ENCODE measurements at places on chromosomes 1 and 21.

DNA sequence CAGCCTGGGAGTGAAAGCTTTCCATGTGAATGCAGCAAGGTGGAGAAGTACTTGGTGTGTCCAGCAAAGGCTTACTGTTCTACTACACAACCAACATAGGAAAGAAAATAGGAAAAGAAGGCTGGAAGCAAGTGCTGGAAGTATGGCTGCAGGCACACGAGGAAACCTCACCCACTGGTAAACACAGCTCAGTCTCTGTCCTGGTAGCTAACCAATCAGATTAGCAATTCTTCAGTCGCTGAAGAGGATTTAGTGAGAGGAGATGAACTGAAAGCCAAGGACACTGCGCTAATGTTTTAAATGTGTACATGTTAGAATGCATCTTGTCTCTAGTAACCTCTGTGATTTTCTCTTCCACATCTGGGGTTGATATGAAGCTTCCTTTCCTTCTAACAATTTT, 36.2 kb upstream of the CACHD1 start:
- DNase-seq, result no peak

DNA sequence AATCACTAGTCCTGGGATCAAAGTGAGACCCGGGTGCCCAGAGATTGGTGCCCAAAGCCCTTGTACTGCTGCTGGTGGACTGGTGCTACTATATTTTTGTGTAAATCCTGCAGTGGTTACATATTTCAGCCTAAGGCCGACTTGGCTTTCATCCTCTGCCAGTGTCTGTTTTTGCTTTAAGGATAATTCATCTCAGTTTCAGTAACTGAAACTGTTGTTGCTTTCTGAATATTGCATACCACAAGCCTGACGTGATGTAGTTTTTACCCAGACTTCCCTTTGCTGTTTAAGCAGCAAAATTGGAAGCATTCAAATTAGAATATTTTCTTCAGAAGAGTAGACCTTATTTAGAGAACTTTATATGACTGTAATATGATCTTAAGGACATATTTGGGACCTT, 341.8 kb downstream of the RYR2 start:
- no peak for DNase-seq

DNA sequence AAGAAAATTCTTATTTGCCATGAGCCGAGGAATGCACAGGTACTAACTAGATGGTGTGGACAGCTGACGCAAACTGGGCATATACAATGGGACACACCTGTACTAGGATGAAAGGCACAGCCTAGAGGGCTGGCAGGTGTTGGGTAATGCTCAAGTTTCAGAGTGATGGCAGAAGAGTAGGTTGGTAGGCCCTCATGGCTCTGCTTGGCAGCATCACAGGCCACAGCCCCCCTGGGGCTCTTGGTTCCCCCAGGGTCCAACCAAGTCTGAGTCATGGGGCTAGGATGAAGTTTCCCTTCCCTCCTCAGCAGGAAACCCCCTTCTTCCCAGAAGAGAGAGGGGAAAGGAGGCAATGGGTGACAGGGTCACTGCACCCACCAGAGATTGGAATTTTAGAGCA, 35.2 kb downstream of the SPEN start:
- DNase-seq, result no peak

DNA sequence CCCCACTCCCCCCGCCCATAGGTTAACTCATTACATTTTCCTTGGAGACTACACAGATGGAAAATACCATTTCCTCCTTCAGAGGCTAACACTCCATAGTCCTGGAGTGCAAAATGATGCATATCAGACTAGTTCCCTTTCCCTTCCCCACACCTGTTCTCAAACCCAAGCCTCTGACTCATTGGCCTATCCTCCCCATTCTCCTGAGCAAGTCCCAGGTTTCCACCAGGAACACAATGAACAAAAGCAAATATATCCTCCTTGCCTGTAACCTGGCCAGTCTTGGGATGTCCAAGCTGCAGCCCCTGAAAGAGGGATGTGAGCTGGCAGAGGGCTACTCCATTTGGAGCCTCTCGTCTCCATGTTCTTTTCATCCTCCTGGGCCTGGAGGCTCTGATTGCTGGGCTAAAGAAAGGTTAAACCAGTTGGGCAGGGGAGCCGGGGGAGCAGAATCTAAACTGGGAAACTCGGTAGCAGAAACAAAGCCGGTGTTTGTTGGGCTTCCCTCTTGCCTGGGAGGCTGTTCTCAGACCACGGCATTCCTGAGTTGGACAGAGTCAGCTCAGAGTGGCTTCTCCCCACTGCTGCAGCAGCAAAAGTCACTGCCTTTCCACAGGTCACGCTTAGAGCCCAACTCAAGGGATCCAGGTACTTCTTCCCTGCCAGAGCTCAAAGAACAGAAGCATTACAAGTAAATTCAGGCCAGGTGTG, 13.9 kb downstream of the SSR2 start:
- DNase-seq, result no peak

DNA sequence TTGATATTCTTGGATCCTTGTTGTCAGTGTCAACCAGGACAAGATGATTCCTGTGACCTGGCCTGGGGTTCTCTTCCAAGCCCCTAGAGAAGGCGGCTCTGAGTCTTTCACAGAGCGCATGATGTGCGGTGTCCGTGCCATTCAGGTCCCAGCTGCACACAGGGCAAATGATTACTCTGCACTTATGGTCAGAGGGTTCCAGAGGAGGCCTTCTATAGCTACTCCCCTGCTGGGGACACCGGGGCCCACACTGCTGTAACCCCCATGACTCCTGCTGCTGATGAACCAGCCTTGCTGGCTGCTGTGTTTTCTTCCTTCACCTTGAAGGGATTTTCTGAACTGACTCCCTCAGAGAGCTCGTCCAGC, 1.5 kb downstream of the PTGFRN start:
- DNase-seq, result no peak

DNA sequence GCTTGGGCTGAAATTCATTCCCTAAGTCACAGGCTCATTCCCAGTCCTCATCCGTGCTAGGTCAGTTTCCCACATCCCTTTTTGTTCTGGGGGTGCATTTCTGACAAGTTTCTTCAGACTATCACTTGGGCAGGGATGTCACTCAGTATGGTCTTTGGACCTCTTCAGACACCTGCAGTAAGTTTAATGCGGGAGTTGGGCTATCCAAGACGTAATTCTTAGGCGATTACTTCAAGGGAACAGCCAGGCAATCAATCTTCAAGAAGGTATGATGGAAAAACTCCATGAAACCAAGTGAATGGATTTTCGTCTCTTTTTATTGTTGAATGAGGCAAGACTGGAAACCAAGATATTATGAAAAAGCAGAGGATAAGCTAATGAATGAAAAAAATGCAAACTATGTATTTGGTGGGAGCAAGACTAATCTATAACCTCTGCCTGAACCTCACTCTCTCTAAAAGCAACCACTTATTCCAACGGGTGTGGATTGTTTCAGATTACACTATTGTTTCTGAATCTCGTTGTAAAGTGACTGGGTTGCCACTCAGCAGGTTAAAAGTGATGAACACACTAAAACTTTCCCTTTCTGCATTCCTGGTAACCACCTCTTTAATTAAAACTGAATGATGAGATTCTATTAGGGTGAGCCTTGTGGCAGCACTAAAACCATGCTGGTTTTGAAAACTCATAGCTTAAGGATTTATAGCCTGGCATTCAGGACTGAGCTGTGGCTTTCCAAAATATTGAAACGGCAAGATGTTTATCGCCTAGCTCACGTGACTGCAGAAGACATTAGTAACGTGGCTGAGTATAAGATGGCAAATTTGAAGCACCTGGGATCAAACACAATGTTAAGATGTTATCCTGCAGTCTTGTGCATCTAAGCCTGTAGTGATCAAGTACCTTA, 1.1 kb downstream of the RASAL2 start:
- DNase-seq, result no peak

DNA sequence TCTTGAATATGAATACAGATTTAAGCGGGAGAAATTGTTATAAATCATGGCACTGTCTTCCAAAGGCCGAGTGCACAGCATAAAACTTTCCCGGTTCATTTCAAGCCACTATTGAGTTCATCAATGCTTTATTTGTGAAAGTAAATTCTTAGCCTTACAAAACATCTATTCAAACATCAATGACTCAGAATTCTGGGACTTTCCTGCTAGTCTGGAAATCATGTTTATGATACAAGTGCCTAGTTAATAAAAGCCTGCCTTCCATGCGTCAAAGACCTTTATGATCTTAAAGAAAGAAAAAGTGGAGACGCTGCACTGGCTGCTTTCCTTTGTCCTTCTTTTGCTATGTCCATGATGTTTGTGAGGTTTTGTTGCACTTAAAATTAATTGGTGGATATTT, 137.7 kb downstream of the SETD4 start:
- DNase-seq, result no peak
